ENCODE measurements at places on chromosomes 3 and 15.

- peak; percentile 48 for DNase-seq
Observed at GRCh38 chr3:2511356-2511755, 412.7 kb downstream of the CNTN4 start.

DNA sequence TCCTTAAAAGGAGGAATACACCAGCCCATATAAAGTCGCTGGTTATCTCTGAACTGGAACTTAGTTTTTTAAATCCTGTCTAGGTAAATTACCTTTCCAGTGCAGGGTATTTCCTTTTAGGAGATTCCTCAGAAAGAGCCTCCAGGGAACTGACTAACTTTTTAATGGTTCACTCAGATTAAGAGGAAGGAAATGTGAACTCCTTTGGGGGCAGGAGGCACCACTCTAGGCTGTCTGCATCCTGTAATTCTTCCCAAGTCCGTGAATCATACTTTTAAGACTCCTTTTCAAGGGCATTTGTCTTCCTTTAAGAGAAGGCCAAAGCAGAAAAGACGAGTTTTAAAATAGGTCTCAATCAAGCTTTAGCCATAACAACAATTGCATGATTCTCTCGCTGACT is 871.2 kb upstream of the NR2F2 start:
- DNase-seq = no peak

DNA sequence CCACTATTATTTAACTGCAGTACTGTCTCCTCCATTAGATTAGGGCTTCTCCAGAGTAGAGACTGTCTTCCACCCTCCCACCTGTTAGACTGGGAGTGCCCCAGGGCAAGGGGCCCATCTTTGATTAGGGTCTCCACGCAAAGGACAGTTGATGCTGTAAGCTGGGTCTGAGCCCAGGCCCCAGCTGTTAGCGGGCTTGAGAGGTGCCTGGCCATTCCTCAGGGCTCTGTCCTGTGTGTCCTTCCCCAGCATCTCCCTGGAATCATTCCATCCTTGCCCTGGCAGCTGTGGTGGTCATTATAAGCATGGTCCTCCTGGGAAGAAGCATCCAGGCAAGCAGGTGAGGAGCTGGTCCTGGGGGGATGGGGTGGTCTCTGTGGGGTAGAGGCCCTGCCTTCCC is 6.1 kb downstream of the SLC51B start:
- DNase-seq = peak; percentile 40

GRCh38 chr15:21267226-21267625 is 173.1 kb downstream of the POTEB3 start:
- no peak for DNase-seq

DNA sequence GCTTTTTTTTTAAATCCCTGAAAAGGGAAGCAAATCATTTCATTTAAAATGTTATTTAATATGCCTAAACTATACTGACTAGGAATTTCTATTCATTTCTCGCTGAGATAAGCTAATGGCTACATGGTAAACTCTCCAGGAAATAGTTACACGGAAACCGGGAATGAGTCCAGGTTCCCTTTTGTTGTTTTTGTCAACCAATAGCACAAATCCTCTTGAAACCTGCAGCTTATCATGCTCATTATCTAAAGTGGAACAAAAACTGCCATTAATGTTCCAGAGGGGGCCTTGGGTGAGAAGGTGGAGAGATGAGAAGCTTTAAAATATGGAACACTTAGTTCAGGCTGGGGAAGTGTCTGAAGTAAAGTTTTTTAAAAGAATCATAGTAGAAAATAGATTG is 113.5 kb upstream of the ALCAM start:
- no peak for DNase-seq

DNA sequence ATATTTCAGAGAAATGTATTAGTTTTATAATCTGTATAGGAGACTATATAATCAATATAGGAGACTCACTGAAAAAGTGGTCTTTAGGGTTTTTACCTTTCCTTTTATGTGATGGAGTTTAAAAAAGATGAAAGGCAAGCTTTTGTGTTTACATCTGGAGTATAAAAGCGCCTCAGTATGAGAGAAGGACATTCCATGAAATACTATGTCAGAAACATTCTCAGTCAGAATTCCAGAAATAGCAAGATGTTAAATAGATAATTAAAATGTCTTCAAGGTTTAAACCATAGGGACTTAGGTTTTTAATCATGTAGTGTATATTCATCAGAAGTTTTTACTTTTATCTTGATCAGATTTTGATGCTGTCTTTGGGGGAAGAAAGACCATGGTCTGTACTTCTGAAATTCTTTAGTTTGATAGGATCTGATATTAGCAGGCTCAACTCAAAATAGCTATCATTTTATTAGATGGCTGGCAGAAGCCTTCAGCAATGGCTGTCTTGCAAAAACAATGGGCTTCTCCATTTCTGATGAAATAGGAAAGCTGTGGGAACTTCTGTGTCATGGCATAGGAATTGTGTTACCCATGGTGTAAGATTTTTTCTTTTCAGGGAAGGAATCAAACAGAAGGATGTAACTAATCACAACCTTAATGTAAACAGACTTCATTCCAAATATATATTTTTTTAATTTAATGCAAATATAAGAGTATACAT is 209.6 kb upstream of the PLSCR5 start:
- DNase-seq = no peak

GRCh38 chr3:13236557-13237173 is 163.4 kb upstream of the IQSEC1 start:
- no peak for DNase-seq

DNA sequence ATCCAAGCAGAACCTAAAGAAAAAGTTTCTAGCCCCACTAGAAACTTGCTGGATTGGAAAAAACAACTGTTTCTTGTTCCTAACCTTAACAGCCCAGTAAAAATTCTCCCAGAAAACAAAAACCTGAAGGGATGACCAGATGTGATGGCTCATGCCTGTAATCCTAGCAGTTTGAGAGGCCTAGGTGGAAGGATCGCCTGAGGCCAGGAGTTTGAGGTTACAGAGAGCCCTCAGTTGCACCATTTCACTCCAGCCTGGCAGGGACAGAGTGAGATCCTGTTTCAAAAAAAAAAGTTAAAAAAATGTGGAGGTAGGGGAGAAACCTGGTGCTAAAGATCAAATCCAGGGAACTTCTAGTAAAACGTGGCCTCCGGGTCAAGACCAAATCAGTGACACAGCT is 38.6 kb upstream of the RAF1 start:
- peak; percentile 51 for DNase-seq

DNA sequence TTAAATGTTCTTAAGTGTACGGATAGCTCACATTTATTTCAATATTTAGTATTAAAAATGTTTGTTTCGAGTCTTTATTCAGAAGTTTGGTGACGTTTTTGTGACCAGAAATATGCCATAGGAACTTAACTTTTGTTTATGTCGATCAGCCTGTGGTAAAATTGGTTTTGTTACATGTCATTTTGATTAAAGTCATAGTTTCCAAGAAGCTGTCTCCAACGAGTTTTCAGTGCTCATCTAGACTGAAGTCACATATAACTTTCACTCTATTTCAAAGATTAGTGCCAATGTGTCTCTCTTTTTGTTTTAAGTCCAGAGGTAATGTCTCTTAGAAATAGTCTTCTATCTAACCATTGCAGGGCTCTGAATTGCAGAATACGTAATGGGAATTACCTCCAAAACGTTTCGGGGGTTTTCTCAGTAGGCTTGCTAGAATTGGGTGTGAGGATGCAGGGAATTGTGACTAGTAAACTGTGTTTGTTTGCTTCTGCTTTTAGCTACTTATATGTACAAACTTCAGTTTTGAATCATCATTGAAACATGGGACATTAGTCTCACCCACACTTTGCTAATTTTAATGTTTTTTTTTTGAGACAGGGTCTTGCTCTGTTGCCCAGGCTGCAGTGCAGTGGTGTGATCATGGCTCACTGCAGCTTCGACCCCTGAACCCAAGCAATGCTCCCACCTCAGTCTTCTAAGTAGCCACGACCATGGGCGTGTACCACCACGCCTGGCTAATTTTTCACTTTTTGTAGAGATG is 3.0 kb downstream of the BUB1B start:
- no peak for DNase-seq

DNA sequence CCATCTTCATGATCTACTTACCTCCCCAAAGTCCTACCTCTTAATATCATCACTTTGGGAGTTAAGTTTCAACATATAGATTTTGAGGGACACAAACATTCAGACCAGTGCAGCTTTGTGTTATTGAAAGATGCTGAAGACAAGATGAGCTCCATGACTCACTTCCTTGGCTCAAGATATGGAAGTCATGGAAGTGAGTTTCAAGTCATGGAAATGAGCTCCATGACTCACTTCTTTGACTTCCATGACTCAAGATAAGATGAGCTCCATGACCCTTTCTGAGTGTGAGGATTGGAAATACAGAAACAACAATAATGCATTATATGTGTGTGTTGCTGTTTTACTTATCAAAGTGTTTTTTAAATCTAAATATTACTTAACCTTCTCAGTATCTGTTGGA is 170.2 kb upstream of the TPRG1 start:
- no peak for DNase-seq

GRCh38 chr15:84725001-84725491 is 9.1 kb upstream of the SEC11A start:
- DNase-seq = no peak

- no peak for DNase-seq
Observed at GRCh38 chr15:76988867-76989780, 5.8 kb upstream of the PSTPIP1 start.

- no peak for DNase-seq
Observed at GRCh38 chr3:11580645-11581044, 63.1 kb downstream of the VGLL4 start.

- no peak for DNase-seq
Observed at GRCh38 chr3:38155825-38156224, 9.5 kb upstream of the OXSR1 start.

DNA sequence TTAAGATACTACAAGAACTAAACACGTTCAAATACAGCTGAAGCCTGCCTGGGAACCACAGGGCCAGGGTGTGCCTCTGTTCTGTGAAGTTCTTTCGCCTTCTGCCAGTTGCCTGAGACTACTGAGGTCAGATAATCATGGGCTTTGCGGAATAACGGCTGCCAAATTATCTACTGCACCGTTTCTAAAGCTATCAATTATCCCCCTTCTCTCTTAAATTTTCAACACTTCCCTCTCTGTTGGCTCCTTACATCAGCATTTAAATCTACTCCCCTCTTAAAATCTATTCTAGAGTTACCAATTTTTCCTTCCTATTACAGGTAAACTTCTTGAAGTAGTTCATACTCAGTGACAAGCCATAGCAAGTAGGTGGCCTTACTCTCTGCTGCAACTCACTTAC is 6.2 kb upstream of the NEO1 start:
- DNase-seq = no peak

DNA sequence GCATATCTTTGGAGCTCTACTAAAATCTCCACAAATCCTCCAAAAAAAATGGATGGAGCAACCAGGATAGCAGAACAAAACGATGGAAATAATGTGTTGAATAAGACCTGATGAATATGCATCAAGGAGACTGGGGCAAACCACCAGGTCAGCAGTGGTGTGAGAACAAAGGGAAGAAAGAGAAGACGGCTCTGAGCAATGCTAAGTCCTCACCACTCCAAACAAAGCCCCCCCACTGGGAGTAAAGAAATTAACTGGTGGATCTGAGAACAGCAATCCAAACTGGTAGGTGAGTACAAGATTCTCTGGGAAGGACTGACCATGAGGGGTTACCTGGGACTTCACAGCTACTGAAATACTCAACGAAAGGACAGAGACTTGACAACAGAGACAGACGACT is 977.3 kb downstream of the TBL1XR1 start:
- no peak for DNase-seq

DNA sequence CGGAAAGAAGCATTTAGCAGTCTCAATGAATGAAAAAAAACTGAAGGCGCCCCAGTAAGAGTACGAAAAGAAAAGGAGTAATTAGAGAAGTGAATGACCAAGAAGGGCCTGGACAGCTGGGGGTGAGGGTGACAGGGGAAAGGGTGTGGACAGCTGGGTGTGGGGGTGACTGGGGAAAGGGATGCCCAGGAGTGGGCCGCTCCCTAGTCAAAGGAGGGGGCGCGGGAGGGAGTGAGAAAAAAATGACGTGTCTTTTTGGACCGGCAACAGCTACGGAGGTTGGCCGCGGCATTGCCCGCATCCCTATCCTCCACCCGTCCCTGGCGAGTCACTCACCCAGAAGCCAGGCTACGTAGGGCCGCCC is 274 bp upstream of the ZCWPW2 start:
- DNase-seq = peak; percentile 92

GRCh38 chr3:43559961-43560360 is 61.9 kb downstream of the ANO10 start:
- no peak for DNase-seq

DNA sequence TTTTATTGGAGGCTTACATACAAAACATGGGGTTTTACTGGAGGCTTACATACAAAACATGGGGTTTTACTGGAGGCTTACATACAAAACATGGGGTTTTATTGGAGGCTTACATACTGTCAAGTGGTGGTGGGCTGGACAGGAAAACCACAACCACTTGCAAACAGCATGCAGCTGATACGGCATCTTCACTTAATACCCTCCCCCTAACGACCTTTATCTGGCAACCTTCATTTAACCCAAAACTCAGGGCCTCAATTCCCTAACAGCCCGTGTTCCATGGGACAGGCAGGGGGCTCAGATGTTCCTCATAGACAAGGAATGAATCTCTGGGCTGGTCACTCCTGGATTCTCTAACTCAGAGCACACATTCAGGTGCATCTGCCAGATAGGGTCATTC is 137.1 kb downstream of the CD47 start:
- DNase-seq = no peak

DNA sequence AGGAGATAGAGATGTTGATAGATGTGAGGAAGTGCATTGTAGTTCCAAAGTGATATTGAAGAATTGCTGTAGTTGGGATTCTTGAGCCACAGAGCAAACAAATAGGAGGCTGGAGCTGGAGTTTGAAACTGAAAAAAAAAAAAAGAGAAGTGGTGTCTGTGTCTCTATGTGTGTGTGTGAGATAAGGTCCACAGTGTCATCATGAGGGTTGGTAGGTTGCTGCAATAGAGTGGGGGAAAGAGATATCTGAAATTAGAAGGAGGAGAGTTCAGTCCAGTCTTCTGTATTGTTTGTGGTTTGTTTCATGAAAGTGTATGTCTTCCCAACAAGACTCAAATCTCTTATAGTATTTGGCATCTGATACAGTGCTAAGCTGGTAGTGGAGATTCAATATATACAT is 37.3 kb upstream of the CACNA1D start:
- no peak for DNase-seq

DNA sequence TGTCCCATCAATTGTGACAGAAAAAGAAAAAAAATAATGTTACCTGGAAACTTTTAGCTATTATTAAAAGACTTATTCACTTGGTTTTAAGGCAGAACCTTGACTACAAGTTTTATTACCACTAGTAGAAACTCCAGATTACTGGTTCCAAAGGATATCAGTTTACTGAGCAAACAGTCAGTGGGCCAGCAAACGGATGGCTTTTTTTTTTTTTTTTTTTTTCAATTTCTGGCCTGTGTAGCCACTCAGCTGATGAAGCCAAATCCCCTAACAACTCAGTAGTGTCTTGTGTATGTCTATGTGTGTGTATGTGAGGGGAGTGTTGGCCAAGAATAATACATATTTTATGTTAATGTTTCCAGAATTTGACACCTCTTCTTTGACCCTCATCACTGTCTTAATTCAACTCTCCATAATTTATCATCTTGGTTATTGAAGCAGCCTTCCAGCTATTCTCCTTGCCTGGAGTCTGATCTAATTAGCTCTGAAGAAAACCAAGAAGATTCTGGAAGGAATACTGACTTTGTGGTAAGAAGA is 724.9 kb downstream of the NSUN3 start:
- DNase-seq = peak; percentile 37

All from SJCRH30 (cell line).